ENCODE measurements at places on chromosomes 2 and 18.

DNA sequence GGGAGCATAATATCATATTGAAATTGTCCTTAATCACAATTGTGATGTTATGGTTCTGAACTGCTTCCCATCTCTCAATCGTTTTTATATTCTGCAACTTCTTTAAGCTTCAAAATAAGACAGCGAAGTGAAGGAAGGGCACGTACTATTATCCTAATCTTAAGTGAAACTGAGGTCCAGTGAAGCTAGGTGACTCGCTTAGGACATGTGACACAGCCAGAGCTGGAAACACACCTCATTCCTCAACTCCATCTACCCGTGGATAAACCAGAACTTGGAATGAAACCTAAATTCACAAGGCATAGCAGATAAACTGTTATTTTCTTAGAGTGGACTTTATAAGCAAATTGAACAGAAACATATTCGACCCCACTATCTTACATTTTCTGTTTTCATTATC is 191.2 kb upstream of the PXDN start:
- DNase-seq: no peak

GRCh38 chr2:118222273-118222594 is 134.0 kb downstream of the INSIG2 start:
- DNase-seq: no peak

DNA sequence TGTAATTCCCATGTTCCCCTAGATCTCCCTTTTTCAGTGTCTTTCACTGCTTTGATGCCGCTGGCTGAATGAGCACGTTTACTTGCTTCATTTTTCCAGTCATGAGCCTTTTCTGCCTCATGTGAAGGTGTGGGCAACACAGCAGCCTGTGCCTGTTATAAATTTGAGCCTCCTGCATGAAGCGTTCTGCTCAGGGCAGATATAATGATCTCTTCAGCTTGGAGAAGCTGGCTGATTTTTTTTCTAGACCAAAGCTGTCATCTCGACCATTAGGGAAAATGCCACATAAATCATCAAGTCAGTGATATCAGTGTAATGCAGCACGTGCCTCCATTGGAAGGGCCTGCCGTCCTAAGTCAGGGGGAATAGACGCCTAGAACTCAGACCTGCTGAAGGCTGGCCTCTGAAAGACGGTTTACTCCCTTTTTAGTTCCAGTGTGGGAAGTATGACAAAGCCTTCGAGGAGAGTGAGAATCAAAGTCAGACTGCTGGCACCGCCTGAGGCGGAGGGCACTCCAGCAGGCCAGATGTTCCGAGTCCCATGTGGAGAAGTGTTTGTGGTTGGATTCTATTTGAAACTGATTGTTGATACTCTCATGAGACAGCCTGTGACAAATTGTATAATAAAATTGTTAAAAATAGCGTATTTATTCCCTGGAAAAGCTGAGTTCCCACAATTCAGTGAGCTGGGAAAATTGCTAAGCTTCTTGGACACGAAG is 196.5 kb downstream of the MYO1B start:
- DNase-seq: no peak

DNA sequence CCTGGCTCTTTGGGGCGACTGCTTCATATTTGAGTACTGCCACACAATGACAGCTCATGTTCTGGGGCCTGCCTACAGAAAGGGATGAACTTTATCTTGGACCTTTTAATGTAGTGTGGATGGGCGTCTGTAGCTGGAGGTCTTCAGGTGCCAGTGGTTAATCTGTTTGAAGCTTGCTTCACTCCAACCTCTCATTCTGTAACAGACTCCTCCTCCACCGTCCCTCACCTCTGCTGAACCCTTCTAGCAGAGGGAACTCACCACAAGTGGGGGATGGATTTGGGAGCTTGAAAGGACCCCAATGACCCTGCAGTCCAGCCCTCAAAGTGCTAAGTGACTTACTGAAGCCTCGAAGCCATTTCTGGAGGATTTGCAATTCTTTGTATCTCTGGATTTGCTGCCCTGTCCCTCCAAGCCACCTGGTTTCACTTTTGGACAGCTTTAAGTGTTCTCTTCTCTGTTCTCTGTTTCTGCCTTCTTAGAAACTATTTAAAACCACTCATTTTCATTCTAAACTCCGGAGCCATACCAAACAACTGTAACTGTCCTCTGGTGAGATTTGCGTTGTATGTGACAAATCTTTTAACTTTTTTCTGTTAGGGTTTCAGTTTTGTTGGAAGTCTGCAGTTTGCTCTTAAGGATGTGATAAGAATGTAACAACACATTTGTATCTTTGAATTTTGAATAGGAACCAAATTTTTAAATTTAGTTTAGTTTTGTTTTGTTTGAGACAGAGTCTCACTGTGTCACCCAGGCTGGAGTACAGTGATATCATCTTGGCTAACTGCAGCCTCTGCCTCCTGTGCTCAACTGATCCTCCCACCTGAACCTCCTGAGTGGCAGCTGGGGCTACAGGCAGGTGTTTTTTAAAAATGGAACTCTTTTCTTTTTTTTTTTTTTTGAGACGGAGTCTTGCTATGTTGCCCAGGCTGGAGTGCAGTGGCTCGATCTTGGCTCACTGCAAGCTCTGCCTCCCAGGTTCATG is 37.0 kb upstream of the CASP8 start:
- no peak for DNase-seq

DNA sequence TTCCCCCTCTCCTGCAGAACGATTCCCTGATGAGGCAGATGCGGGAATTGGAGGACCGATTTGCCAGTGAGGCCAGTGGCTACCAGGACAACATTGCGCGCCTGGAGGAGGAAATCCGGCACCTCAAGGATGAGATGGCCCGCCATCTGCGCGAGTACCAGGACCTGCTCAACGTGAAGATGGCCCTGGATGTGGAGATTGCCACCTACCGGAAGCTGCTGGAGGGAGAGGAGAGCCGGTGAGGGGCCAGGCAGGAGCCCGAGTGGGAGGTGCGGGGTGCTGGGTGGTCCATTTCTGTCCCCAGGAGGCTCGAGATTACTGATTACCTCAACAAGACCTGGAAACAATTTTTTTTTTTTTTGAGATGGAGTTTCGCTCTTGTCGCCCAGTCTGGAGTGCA is 3.1 kb downstream of the DES start:
- DNase-seq: no peak

GRCh38 chr2:105813045-105813315 is 68.3 kb downstream of the NCK2 start:
- no peak for DNase-seq

All from epithelial cell of esophagus (primary cell).